ENCODE measurements at places on chromosomes 3 and 15.

DNA sequence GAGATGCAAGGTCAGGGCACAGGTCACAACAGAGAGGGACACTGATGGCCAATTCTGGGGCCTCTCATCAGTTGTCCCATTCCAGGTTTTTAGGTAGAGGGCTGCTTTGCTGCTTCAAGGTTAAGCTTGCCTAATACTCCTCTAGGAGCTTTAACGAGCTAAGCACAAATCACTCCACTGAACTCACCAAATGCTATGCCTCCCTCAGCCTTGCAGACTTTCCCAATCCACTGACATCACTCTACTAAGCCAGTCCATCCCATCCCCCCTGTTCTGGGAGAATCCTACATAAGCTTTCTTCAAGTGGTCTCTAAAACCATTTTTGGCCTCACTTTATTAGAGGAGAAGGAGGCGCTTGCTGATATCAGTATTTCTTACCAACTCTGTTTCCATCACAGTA lies 24.8 kb upstream of the PDCD6IP start:
- no peak for DNase-seq

- peak; percentile 80 for DNase-seq
Observed at GRCh38 chr3:49006408-49007067, 653 bp upstream of the WDR6 start.

DNA sequence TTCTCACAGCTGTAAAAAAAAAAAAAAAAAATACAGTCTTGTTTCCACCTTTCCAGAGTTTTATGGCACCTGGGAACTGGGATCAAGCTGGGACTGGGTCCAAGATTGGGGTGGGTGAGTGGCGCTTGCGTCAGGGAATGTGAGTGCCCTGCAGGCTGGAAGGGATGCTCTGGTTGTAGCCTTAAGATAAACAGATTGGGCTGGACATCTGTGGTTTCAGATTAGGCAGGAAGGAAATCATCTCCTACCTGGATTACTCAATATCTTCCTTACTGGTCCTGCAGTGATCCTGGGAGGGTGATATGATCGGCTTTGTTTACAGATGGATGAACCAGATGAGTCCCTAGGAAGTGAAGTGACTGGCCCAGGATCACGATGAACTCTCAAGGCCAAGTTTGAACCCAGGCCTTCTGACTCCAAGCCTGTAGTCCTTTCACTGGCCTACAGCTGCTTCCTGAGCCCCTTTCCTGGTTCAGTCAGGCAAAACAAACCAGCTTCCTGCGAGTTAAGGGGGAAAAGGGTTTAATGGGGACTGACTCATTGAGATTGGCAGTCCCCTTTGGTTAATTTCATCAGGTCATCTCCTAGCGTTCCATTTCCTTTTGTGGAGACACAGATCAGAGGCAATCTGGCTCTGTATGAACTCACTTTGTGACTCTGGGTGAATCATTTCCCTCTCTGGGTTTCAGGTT lies 179.8 kb downstream of the THSD4 start:
- DNase-seq = peak; percentile 99

DNA sequence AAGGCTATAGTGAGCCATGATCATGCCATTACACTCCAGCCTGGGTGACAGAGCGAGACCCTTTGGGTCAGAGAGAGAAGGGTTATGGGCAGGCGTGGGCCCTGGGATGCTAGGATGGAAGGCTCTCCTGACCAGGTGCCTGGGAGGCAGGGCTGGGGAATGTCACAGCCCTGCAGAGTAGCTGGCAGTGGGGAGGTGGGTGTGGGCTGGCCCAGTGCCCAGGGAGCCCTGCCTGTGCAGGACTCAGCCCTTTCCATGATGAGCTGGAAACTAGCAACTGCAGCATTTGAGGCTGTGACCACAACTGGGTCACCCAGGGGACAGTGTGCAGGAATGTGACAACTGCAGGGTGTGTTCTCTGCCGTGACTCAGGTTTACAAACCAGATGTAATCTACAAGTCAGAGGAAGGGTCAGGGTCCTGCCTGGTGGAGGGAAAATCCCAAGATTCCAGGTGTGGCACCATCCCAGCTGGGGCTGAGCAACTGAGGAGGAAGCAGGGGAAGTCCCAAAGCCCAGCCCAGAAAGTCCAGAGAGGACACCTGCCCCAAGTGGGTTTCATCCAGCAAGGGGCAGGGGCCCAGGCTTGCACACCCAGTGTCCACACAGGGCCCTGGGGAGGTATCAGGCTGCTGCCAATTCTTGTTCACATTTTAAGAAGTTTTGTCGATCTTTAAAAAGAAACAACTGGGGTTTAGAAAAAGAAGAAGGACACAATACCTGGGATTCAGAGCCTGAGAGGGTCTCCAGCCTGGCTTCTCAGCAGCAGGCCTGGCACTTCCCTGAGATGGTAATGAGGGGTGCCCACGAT lies 45.5 kb downstream of the SLC28A1 start:
- peak; percentile 33 for DNase-seq

DNA sequence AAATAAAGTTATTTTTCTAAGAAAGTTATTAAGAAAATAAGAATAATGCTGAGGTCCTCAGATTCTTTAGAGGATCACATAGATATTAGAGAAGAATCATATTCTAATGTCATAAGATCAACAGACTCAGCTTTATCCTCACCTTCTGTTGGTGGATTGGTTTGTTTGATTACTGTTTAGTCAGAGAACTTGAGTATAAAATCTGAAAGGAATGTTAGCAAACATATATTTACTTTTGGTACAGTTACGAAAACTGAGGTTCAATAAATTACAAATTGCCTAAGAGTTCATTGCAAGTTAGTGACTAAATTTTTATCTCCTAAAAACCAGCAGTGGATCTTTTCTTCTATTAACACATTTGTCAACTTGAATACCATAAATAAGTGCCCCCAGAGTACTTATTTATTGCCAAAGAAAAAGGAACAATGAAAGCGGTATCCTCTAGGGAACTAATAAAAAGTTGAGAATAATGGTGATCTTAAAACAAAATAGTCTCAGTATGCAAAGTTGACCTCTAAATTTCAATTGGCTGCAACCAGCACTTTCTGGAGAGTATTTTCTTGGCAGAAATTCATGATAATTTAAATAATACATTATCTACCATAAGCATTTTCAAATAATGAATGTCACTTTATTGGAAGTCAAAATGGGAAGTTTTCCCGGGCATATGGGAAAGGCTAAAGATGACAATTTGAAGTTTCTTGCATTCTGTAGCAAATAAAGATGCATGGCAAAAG lies 296.8 kb downstream of the OTOL1 start:
- DNase-seq = no peak

DNA sequence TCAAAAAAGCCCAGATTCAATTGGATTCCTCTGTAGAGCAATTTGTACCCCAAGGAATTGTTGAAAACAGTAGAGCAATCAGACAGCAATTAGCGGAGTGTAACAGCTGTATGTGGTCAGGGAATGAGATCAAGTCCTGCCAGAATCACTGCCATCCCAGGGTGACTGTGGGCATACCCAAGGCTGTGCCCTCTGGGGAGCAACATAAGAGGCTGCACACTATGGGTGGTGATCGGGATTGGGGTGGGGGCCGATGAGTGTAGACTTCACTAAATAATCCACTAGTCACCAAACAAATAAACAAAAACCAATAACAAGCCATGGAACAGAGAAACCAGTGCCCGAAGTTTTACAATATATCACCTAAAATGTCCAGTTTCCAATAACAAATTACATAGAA lies 12.1 kb upstream of the ELP6 start:
- no peak for DNase-seq

- DNase-seq = no peak
Observed at GRCh38 chr3:50205413-50206276, 574 bp downstream of the SLC38A3 start.

DNA sequence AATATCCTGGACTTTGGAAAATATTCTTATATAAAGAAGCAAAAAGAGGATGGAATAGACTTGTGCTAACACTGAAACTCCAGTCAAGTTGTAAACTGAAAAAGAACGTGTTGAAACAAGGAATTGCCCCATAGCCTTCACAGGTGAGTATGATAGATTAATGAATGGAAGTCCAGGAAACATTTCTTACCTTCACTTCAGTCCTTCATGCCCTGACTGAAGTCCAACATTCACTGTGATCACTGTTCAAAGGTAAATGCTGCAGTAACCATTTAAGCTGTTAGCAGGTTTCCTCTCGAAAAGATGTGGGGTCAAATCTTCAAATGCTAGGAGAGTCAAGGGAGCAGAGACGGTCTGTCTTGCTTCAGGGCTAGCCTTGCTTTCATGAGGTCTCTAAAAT lies 46.1 kb downstream of the SLC30A4 start:
- DNase-seq = no peak

GRCh38 chr15:88623061-88623460 lies 1.9 kb downstream of the AEN start:
- peak; percentile 66 for DNase-seq

DNA sequence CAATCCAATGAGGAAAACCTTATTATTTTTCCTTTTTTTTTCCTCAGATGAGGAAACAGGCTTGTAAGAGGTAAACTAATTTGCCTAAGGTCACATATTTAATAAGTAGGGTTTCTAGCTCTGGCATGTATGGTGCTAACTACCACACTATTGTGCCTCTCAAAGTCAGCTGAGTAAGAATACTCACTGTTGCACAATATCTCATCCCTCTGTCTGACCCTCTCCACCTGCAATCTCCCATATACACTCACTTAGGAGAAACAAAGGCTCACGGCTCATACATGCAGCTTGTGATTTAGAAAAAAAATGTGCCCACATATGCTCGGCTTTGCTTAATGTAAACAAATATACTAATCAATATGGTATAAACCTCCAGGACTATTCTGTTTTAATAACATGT lies 10.4 kb upstream of the ARIH1 start:
- no peak for DNase-seq

DNA sequence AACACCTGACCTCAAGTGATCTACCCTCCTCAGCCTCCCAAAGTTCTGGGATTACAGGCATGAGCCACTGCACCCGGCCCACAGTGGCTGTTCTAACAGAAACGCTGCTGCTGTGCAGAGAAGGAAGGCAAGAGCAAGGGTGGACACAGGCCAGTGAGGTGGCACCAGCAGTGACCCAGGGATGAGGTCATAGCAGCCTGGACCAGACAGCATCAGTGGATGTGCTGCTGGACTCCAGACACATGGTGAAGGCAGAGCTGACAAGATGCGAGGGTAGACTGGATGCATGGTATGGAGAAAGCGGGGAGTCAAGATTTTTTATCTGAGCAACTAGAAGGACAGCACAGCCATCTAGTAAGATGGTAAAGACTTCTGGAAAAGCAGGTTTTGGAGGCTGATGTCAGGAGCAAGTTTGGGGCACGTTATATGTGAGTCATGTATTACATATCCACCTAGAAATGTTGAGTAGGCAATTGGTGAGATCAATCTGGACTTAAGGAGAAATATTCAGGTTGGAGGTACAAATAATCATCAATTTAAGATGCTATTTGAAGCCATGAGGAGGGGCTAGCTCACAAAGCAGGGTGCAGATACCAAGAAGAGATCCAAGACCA lies 22.1 kb upstream of the TJP1 start:
- DNase-seq = peak; percentile 45

DNA sequence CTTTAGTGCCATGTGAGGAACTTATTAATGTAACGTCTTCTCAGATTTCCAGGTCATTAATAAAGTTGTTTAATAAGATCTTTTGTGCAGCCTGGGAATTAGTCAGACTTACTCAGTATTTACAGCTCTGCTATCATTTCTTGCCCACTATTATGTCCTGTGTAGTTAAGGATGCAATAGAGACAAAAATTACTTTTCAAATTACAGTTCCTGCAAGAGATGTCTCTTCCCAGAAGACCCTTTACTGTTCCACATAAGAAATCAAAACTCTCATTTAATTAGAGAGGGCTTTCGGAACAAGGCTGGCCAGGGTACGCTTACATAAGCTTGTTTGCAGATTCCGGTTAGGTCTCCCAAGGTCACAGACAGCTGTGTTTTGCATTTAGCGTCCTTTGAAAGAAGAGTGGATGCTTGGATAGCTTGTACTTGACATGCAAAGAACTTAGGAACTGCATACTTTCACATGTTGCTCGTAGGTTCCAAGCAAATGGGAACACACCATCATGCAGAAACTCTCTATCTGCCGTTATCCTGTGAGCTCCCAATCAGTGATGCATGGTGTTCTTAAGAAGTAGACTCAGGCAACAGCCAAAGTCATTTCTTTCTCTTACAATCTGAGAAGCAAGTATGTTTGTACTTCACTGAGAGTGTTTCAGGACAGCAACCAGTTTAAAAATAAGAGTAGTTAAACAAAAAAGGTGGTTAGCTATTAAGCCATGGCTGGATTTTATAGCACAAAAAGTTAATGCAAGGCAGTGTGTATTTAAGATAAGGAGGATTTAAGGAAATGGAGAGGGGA lies 37.4 kb downstream of the FILIP1L start:
- no peak for DNase-seq

DNA sequence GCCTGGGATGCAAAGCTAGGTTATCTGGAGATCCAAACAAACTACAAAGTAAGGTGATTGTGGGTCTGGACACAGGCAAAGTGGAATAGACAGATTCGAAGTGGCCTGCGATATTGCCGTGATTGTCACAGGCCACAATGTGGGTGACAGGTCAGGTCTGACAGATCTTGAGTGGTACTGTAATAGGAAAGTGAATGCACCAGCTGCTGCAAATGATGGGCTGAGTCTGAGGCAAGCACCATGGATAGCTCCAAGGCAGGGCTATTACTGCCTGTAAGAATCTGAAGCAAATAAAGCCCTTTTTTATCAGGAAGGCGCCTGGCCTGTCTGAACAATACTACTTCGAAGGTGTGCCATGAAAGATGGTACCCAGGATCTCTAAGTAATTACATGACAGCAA lies 10.0 kb downstream of the ARMC8 start:
- peak; percentile 40 for DNase-seq

- DNase-seq = no peak
Observed at GRCh38 chr3:188431040-188431439, 277.1 kb downstream of the LPP start.

All from fibroblast of the aortic adventitia (primary cell).